ENCODE measurements at places on chromosomes 3 and 15.

DNA sequence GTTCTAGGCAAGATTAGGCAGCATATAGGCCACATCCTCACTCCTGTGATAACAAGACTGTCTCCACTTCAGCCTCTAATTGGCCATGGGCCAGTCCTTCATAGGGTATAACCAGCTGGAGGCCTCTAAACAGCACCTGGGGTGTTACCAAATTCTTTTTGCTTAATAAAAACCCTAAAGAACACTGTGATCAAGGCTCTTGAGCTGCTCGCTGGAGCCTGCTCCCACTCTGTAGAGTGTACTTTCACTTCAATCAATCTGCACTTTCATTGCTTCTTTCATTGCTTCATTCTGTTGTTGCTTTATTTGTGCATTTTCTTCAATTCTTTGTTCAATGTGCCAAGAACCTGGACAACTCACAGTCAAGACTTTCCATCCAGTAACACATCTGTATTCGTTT lies 36.2 kb upstream of the TOPBP1 start:
- no peak for DNase-seq

DNA sequence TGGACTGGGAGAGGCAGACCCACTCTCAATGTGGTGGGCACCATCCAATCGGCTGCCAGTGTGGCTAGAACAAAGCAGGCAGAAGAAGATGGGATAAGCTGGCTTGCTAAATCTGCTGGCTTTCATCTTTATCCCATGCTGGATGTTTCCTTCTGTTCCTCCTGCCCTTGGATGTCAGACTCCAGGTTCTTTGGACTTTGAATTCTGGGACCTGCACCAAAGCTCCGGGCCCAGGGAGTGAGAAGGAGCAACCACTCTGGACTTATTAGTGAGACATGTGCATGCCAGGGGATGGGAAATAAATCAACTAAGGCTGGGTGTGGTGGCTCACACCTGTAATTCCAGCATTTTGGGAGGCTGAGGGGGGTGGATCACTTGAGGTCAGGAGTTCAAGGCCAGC lies 20.0 kb upstream of the OSBPL11 start:
- no peak for DNase-seq

DNA sequence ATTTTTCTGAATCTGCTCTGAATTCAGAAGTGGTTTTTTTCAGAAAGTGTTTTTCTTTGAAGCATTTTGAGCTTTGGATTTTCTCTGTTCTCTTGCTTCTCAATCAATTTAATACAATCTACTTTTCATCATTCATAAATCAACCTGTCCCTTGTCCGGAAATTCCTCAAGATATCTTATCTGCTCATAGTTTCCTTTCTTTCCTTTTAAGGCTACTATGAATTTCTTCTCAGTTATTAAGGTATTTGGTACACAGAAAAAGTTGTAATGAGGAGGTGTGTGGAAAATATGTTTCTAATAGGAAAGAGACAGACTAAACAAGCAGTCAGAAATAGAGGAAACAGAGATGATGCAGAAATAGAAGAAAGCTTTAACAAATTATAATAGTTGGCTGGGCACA lies 14.4 kb downstream of the CGGBP1 start:
- DNase-seq = no peak

DNA sequence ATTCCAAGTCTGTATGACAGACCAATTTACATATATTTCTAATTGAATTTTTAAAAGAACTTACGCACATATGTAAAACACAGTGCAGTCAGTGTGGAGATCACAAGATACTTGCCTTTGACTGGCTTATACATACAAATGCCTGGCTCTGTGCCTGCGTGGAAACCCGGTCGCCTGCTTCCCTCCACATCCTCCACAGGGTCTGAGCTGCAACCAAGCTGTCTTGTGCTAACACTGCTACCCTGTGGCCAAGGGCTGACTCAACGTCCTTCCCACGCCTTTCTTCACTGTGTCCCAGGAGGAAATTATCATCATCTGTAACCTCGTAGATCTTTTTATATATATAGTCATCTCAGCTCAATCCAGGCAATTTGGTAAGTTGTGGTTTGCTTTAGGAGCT lies 117.0 kb downstream of the WNT7A start:
- DNase-seq = no peak

- DNase-seq = no peak
These were observed 113.6 kb downstream of the TMCO5A start for GRCh38 chr15:38048001-38048455.

DNA sequence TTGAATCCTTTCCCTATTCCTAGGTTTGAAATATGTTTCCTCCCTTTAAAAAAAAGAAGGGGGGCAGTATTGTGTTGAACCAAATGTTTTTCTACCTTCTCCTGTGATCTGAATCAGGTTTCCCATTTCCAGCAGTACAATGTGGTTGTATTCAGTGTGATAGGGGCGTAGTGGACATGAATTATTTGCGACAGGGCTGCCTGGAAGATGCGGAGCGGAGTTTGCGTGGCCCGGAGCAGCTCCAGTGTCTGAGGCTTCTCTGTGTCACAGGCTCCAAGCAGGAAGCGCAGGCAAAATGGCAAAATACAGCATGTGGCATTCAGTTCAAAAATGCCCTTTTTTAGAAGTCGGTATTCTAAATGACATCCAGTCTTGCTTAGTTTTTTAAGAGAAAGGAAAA lies 154.4 kb downstream of the PGPEP1L start:
- DNase-seq = peak; percentile 78

GRCh38 chr3:190089711-190090110 lies 31.0 kb downstream of the P3H2 start:
- DNase-seq = no peak

GRCh38 chr3:181330821-181331563 lies 341.5 kb upstream of the DNAJC19 start:
- no peak for DNase-seq

Measured in activated T-cell treated with anti-CD3 and anti-CD28 coated beads, Interleukin-2, amount 50 U/mL, for 24 hours (primary cell).